ENCODE measurements at places on chromosomes 4 and X.

DNA sequence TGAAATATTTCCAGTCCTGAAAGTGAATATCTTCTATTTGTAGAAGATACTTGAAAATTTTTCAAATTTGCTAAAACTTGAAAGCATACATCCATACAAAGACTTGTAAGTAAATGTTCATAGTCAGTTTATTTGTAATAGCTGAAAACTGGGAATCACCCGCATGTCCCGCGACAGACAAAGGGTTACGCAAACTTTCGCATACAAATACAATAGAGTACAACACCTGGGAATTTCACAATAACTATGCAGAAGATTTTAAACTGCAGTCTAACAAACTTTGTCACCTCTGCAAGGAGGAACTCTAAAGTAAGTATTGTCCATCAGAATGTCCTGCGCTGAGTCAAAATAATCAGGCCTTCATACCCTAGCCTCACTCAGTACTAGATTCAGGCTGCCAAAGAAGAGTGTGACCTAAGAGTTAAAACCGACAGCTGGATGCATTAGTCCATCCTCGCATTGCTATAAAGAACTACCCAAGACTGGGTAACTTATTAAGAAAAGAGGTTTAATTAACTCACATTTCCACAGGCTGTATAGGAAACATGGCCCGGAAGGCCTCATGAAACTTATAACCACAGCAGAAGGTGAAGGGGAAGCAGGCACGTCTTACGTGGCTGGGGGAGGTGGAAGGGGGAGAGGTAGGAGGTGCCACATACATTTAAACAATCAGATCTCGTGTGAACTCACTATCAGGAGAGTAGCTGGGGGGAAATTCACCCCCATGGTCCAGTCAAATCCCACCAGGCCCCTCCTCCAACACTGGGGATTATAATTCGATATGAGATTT, 60.4 kb downstream of the MMRN1 start:
- DNase-seq = no peak

DNA sequence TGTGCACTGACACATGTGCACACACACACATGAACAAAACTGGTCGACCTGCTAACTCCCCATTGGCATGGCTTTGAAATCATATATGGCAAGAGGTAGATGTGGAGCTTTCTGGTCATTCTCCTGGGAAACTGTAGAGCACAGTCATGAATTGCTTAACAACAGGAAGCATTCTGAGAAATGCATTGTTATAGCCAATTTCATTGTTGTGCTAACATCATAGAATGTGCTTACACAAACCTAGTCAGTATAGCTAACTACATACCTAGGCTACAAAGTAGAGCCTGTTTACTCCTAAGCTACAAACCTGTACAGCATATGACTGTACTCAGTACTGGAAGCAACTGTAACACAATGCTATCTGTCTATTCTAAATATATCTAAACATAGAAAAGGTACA, 134.2 kb upstream of the SH3RF1 start:
- DNase-seq = no peak

GRCh38 chr4:82954212-82954611, 53.7 kb downstream of the THAP9 start:
- no peak for DNase-seq

DNA sequence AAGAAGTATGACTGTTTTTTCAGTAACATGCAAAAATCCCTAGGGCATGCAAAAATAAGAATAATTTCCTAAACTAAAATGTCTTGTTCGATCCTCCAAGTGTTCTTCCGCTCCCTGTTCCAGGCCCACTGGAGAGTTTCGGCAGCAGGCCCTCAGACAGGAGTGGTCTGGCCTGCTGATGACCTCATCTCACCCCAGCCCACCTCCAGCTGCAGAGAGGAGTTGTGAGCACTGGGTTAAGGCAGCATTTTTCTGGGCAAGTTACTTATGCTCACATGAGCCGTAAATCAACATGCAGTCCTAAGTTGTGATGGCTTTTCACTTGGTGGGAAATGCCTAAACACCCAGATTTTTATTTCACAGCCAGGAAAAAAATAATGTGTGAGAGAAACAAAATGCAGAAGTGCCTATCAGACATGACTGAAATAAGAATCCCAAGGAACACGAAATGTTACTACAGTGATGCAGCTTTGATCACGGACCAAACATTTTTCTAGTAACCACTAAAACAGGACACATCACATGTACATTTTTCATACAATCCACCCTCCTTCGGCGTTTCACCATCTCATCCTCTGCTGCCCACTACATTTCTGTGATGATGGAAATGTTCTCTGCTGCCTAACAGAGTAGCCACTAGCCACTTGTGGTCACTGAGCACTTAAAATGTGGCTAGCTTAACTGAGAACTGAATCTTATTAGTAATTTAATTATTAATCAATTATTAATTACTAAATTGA, 153.3 kb upstream of the TBL1X start:
- DNase-seq = no peak

DNA sequence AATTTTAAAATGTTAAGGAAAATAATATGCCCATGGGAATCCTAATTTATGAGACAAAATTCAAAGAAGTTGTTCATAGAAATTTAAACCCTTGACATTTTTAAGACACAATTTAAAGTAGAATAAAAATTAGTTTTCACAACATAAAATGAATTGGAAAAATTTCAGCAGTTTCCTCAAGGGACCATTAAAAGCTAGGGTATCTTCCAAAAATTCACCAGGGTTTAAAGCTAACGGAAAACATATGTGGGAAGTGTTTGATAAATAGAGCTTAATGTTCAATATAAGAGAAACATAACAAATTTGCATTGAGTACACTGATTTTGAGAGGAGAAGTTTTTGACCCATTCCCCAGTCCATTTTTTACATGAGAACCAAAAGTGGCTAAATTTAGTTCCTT, 228.9 kb upstream of the TTC29 start:
- no peak for DNase-seq

DNA sequence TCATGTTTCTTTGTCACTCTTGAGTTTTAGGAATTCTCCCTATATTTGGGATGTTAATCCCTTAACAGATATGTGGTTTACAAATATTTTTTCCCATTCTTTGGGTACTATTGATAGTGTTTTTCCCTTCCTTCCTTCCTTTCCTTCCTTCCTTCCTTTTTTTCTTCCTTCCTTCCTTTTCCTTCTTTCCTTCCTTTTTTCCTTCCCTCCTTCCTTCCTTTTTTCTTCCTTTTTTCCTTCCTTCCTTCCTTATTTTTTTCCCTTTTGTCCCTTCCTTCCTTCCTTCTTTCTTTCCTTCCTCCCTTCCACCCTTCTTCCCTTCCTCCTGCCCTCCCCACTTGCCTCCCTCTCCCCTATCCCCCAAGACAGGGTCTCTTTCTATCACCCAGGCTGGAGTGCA, 42.1 kb downstream of the WDR17 start:
- no peak for DNase-seq

- no peak for DNase-seq
Observed at GRCh38 chrX:125507119-125507518, 187.4 kb downstream of the TEX13C start.

DNA sequence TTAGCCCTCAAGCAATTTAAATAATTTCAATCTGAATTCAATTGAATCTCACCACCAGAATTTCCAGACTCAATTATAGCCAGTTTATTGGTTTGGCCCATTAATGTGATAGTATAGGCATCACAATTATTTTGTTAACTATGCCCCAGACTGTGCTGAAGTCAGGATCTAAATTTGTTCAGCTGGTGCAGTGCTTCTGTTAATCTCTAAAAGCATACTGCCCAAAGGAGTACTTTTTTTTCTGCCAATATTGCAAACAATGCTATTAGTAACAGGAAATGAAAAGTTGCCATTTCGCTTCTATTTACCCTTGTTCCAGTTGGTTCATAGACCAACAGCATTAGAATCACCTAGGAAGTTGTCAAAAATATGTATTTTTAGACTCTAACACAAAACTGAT, 171.0 kb downstream of the GPM6A start:
- no peak for DNase-seq

DNA sequence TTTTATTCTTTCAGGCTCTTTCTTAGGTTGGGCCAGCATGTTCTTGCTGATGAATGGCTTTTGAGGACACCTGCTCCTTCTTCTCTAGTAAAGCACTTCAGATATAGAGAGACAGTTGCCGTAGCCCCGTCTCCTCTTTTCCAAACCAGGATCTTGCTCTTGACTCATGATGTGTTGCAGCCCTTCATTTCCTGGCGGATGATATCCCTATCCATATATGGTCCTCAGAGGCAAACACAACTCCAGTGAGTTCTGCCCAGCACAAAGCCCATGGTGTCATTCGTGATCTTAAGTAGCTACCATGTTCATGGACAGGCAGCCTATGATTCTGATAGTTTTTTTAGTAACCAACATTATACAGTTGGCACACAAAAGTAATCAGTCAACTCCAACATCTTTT, 59.8 kb upstream of the ACSL1 start:
- no peak for DNase-seq

GRCh38 chr4:7653510-7654369, 219.0 kb upstream of the PSAPL1 start:
- DNase-seq = no peak

- no peak for DNase-seq
Observed at GRCh38 chrX:649166-649565, 18.6 kb downstream of the SHOX start.

GRCh38 chr4:142274137-142274536, 572.0 kb downstream of the INPP4B start:
- no peak for DNase-seq

- no peak for DNase-seq
Observed at GRCh38 chr4:93342738-93343137, 485.8 kb upstream of the ATOH1 start.

DNA sequence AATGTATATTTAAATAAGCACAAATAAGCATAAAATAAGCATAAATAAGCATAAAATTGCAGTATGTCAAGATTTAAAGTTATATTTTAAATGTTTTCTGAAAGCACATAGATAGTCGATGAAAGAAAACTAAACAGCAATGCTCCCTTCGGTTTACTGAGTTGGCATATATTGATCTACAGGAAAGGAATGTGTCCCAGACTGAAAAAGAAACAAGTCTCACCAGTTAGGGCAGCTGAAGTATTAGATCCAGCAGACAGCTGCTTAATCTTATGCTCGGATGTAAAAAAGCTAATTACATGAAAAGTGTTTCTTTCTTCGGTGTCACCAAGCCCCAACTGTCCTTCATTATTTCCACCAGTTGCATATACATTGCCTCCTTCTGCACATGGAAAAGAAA, 8.7 kb downstream of the RPGR start:
- no peak for DNase-seq

DNA sequence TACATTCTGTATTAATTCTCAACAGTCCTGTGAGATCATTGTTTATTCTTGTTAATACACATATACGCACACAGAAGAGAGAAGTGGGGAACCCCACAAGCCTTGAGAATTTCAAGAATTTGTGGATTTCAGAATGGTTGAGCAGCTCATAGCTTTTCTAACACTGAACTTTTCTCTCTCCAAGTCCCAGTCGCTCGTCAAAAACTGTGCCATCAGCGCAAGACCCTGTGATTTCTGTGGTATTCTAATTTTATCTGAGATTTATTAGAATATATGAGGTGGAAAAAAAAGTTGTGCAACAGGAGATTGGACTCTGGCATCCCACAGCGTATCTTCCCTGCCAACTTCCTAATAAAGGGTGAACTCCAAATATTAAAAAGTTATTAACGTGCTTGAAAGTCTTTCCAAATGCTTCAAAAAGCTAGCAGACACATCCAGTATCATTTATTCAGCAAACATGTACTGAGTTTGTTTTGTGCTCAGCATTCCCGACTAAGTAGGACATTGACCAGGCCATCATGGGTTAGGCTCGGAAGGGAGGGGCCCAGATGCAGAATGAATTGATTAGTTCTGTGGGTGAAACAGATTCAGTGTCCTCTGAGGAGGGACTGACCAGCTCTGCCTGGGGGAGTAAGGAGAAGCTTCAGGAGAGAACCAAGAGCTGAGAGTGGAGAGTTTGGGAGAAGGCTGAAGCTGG, 165.6 kb downstream of the CBR4 start:
- no peak for DNase-seq

DNA sequence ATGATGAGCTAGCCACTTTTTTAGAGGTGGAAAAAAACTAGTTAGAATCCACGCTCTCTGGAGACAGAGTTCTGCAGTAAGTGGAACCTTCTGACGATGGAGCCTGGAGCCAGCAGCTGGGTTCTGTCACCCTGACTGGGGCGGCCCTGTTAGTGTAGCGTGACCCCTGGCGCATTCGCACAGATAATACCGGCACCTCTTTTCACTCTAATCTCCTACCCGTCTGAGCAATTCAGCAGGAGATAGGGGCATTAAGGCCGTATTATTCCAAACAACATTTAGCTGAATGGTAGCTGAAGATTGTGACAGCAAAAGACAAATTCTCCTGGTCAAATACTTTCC, 292.6 kb downstream of the FBXO8 start:
- no peak for DNase-seq

DNA sequence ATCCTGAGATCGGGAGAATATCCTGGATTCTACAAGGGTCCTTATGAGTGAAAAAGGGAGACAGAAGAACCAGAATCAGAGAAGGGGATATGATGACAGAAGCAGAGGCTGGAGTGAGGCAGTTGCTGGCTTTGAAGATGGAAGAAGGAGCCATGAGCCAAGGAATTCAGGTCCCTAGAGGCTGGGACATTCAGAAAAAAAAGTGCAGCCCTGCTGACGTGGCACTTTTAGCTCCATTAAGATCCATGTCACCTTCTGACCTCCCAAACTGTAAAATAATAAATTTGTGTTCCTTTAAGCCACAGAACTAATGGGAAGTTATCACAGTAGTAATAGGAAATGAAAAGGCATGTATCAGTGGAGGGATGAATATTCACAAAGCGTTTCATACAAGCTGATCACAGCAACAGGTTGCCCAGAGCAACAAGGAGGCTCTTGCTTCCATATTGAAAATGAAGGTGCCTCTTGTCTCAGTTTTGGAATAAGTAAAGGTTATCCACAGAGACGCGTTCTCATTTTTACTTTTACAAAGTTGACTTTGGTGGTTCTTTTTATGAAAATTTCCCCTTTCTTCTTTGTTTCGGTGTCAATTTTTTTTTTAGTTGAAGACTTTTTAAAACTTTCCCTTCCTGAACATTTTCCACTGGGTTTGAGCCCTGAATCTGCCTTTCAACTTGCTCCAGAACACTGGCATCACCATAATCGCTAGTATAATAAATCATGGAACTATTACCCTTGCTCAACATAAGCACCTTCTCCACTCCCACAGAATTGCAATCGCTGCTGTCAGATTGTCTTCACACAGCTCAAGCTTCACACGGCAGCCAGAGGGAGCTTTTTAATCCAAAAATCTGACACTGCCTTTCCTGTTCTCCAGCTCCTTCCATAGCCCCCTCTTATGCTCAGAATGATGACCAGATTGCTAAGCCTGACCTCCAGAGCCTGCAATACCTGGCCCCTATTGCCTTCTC, 127.6 kb upstream of the RBPJ start:
- no peak for DNase-seq

- no peak for DNase-seq
Observed at GRCh38 chr4:82201303-82201702, 172.5 kb downstream of the HNRNPD start.

- DNase-seq = no peak
Observed at GRCh38 chr4:139243448-139244365, 36.3 kb downstream of the MGARP start.

- DNase-seq = no peak
Observed at GRCh38 chr4:55993994-55994663, 45.4 kb downstream of the CEP135 start.

- no peak for DNase-seq
Observed at GRCh38 chrX:35122756-35123155, 180.2 kb downstream of the FAM47B start.

Measured in activated T-helper 1 cell treated with Interleukin-2 at 50 U/mL for 16 hours (primary cell).